Heart left ventricle (tissue), 16 donors: ENCODE measurements at places on chromosomes 6 and 20. TPM values are rescaled to one million over a fixed set of nuclear protein-coding genes. Genes with fewer than 3 reads are reported as not detected.

- DNase-seq: no peak
These were observed 75.9 kb downstream of the TAF4 start for GRCh38 chr20:61989741-61990140.

DNA sequence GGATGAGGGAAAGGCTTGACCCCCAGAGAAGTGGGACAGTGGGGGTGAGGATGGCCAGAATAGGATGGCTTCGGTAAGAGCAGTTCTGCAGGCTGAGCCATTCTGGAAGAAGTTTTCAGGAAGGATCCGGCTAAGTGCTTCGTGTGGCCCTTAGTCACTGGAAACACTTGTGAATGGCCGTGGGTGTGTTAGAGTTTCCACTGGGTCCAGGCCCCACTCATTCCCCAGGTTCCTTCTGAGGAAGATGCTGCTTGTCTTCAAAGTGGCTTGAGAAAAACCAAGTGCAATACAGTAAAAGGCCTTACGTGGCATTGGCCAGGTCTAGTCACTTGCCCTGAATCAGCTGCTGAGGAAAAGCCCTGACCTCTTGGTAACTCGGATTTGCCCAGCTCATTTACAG, 27.9 kb downstream of the MANBAL start:
- DNase-seq: no peak

DNA sequence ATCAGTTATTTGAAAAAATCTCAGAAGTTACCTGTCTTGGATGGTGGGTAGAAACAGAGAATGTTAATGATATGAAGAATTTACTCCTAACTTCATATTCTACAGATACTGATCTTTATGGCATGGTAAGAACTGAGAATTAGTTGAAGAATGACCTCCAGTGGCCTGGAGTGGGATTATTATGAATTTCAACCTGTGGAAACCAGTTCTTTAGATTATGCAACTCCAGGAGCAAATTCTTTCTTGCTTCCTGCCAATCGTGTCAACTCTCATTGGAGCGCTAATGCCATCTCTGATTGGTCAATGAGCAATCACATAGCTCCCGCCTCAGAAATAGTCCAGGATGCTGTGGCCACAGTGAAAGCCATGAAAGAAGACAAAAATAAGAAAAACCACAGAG, 40.6 kb downstream of the LYRM2 start:
- no peak for DNase-seq

DNA sequence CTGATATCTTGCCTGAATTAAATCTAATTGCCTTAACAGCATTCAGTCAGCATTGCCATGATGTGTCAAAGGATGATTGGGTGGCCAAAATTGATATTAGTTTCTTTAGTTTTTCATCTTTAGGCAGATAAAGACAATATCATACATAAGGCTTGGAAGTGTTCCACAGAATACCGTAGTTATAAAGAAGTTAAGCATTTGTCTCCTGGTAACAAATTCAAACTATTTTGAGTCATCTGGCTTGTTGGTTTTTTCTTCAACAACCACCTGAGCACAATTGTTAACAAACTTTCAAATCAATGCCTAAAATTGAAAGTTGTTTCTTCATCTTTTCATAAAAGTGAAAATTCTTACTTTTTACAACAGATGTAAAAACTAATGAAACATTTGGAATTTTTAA, 47.5 kb upstream of the ADGRF5 start:
- no peak for DNase-seq

Gene HEBP2
- 52.1 TPM for polyA plus RNA-seq

GRCh38 chr20:54284928-54285704, 77.2 kb downstream of the PFDN4 start:
- DNase-seq: no peak

- DNase-seq: no peak
These were observed 79.1 kb upstream of the ZFP64 start for GRCh38 chr20:52270696-52271095.

Gene FAM209B
- polyA plus RNA-seq: 0.76 TPM

Gene PTPRT
- 0.04 TPM for polyA plus RNA-seq

DNA sequence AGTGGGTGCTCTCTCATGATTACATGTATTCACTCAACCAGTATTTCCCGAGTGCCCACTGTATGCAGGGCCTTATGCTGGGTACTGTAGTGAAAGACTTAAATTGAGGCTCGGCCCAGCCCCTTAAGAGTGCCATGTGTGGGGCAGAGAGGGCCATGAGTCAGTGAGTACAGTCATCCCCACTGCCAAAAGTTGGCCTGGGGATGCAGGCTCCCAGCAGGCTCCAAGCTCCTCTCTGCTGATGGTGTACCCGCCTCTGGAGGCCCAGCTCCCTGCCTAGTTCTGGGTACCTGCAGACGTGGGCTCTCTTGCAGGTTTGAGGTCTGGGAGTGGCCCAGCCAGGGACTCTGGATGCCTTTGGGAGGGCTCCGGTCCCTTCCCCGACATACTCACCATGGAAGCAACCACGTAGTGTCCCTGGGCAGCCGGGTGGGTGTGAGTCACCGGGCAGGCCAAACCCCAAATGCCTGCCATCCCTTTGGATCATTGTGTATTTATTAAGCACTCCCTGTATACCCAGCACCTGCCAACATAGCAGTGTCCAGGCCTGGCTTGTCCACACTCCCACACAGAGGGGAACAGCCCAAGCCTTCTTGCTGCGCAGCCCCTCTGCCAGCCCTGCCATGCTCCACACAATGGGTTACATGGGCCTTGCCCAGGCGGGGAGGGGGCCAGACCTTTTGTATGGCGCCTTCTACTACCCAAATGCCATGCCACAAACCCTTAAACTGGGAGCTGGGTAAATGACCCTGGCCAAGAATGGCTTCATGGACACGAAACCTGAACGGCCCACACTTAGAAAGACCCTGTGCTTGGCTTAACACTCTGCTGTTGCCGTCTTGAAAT, 153.6 kb downstream of the VEGFA start:
- no peak for DNase-seq

DNA sequence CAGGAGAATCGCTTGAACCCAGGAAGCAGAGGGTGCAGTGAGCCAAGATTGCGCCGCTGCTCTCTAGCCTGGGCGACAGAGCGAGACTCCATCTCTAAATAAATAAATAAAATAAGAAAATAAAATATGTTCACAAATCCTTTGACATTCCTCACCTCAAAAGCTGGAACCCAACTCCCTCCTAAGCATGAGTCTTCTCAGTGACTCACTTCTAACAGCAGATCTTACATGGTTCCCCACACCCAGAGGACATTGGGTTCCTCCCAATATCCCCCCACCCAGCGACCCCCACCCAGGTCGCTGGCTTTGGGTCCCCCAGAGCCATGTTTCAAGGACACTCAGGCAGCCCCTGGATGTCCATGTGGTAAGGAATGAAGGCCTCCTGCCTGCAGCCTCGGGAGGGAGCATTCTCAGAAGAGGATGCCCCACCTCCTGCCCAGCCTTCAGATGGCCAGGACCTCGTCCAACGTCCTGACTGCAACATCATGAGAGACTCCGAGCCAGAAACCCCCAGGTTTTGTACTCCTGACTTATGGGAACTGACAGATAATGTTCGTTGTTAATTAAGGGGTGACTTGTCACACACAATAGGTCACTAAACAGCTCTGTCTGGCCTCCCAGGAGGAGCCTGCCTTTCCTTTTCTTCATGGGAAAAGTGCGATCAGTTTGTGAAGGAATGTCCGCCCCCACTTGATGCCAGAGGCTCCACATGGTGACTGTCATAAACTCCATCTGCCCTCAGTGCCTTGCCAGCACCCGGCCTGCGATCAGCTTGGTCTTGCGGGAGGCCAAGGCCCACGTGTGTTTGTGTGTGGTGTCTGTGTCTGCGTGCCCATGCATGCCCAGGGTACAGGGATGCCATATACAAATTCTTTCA, 10.1 kb upstream of the GMEB2 start:
- no peak for DNase-seq

DNA sequence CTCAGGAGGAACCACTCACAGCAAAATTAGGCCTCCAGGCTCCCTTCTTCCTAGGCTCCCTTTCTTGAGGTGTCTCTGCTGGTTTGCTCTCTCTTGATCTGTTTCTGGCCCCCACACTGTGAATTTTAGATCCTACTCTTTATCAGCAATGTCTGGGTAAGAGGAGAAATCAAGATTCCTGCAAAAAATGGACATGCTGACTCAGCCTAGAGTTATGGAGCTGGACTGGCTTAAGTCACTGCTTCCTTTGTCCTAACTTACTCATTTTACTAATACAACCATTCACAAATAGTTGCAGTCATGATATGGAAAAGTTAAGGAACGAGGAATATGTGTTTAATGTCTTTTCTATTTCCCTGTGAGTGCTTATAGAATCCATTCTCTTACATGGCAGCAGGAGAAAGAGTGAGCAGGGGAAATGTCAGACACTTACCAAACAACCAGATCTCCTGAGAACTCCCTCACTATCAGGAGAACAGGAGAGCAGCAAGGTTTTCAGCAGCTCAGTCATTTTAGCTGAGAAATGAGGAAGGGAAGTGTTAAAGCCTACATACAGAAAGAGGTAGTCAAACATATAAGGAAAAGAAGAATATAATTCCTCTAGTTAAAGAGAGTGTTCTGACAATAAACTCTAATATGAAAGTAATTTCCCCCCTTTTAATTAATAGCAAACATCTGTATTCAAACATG, 160.8 kb downstream of the PDE7B start:
- DNase-seq: no peak

- DNase-seq: no peak
These were observed 4.3 kb upstream of the CCDC167 start for GRCh38 chr6:37504024-37504423.

- DNase-seq: peak; percentile 57
These were observed 1.7 kb downstream of the MICAL1 start for GRCh38 chr6:109453594-109454495.

Gene LIME1
- polyA plus RNA-seq: 2.2 TPM

Gene GPR31
- polyA plus RNA-seq: not detected

GRCh38 chr6:31525932-31526591, 2.7 kb upstream of the MCCD1 start:
- no peak for DNase-seq
